ENCODE measurements at places on chromosomes 1 and 21.

DNA sequence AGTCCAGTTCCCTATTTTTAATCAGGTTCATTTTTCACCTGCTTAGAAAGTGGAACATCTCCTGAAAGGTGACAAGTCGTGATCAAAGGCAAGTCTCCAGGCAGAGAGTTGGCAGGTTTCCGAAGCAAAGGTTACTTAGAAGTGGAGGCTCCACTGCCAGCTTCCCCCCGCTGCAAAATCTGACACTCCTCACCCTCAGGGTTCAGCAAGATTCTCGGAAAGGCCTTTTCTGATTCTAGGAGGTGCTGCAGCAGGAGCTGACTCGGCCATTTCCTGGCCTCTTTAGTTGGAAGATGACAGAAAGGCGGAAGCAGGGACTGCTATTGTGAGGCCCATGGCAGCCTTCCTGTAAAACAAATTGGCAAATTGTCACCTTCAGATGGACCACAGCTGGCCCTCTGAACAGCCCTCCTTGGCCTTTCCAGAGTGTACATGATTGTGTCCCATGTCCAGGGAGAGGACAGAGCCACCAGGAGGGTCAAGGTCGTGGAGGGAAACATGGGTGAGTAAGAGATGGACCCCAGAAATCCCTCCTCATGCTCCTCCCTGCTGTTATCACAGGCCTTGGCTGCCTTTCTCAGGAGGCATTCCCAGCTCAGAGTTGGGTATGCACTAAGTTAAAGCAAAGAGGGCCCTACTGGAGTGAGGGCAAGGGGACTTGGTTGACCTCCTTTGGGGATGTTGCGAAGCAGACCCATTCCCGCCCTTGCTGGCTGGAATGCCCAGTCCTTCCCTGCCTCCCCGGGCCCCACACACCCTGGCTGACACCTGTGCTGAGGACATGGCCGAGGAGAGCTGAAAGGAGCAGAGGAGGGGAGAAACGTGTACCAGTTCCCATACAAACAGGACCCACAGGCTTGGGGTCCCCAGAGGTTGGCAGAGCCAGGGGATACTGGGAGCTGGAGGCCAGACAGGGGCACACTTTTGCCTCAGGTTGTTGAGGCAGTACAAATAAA lies 115.5 kb upstream of the IRF2BP2 start:
- DNase-seq = peak; percentile 20

DNA sequence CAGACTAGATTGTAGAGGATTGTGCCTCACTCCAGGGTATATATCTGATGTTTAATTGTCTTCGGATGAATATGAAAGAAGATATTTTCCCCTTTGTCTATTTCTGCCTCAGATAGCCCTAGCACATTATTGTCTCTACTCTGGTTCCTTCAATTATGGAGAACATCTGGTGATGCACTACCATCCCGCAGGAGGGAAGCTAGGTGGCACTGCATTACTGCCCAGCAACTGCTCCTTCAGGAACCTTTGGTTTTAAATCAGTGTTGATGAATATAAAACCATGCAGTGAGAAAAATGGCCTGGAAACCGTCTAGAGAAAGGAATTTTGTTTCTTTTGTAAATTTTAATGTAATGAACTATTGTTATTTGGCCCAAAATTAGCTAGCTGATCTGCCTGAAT lies 68.5 kb downstream of the GPR88 start:
- DNase-seq = no peak

GRCh38 chr1:162139211-162139610 lies 69.7 kb downstream of the NOS1AP start:
- no peak for DNase-seq

DNA sequence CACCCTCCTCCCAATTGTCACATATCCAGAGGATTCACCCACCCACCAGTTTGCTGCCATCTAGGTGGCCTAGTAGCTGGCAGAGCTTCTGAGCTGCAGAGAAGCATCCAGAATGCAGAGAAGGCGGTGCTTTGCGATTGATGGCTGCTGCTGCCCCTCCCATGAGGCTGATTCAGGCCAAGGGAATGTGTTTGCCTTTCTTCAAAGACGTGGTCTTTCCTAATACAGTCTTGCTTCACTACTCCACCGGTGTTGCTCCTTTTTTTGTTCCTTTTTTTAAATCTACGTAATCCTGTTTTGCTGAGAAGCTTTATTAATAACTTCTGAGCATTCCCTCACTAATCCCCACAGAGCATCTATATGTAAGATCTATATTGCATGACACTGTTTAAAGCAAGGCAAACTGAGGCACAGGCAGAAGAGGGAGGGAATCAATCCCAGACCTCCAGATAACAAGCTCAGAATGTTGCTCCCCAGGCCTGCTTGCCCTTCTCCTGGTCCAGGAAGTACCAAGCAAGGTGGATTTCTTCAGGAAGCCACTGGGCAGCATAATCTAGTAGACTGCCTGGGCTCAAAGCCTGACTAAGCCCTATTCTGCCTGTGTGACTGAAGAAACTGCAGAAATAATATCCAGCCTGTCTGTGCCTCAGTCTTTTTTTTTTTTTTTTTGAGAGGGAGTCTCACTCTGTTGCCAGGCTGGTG lies 275.5 kb upstream of the FMN2 start:
- DNase-seq = no peak

GRCh38 chr1:215567491-215568298 lies 591 bp downstream of the KCTD3 start:
- DNase-seq = no peak

DNA sequence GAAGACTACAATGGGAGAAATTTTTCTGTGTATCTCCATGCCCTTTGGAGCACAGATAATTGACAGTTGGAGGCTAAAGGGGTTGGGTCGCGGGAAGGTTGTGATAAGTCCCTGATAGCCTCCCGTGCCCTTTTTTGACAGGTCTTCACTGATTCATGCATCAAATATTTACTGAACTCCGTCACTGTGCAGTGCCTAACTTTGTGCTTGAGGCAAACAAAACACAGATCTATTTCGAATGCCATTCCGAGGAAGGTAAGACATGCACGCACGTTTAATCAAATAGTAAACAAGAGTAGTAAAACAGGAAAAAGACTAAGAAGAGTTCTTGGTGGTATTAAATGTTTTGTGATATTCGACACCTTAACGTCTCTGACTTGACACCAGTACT lies 494 bp upstream of the PIP5K1A start:
- DNase-seq = no peak

DNA sequence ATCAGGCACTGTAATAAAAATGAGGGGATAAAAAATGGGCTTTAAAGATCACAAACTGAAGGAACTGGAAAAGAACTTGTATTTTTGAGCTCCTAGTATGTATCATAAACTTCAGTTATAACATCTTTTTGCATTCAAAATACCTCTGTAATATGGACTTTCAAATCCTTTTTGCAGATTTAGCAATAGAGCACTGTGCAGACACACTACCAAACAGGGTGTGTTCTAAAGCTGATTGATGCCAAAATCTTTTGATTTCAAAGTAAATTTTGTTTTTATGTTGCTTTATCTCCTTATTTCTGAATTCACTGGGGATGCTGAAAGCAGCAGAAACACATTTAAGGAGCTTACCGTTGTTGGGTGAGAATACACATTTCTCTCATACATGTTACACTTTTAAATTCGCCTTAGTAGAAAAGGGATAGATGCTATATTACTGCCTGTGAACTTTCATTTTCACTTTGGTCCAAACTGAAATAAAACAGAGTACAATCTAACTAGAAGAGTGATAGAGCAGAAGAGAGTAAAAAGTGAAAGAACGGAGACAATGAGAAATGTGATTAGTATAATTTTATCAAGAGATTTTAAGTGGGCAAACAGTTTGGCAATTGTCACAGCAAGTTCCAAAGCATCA lies 1126.6 kb downstream of the BRINP3 start:
- no peak for DNase-seq

- no peak for DNase-seq
Observed at GRCh38 chr21:35909456-35910223, 150.7 kb downstream of the SETD4 start.

DNA sequence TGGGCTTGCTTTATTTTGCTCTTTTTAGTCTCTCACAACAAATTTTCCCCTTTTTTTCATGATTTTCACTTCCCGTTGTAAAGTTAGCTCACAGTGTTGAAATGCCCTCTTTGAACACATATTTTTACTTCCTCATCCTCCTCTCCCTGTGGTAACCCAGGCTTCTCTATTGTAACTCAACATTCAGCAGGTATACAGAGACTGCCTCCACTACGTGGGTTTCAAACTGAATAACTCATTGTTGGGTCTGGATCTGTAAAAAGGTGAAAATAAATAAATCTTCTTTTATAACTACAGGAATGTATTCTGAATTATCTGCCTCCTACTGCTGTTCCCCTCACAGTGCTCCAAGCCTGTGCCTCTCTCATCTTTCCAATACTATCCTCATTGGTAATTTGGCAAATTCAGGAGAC lies 166.4 kb downstream of the RUNX1 start:
- no peak for DNase-seq

DNA sequence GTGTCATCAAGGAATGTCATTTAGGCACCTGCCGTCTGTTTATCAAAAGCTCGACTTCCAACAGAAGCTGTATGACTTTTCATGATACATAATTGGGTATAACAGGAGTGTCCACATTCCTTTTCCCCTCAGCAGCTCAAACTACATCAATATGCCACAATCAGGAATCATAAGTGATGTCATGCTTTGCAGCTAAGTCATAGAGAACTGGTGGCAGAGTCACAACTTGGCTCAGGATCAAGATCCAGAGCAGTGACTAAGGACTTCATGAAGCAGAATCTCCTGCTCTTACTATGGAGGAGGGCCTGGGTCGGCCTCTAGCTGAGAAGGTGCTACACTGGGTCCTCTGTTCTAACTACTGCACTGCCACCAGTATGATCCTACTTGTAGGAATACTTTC lies 36.5 kb upstream of the AGBL4 start:
- no peak for DNase-seq

- DNase-seq = no peak
Observed at GRCh38 chr1:240737298-240737697, 125.3 kb upstream of the GREM2 start.

GRCh38 chr1:8165595-8166360 lies 139.7 kb upstream of the ERRFI1 start:
- DNase-seq = no peak

DNA sequence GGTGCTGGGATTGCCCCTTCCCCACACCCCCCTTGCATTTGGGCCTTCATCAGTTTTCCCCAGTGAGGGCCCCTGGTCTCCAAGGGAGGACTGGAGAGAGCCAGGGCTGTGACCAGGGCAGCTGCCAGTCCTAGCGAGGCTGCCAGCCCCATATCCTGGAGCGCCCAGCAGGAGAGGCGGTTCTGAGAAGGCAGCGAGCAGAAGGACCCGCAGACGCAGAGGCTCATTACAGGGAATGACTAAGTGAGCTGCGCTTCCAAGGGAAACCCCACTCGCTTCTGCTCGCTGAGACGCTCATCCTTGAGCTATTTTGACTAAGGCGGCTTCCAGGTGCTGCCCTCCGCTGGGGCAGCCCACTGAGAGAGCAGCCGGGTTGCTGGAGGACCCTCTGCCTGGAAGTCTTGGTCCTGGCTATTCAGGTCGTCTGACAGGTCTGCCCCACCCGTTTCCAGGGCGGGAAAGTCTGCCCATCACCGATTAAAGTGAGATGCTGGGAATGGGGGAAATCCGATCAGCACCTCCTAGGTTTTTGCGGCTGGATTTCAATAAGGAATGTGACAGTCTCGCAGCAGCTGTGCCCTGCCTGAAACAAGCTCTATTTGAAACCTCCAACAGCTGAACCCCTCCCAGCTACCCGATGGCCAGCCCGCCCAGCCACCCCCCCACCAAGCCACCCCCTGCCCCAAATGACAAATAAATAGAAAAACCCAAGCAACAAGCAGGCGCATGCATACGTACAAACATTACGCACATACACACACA lies 2.8 kb downstream of the KCNN3 start:
- no peak for DNase-seq

GRCh38 chr1:92134331-92134730 lies 54.2 kb downstream of the BTBD8 start:
- no peak for DNase-seq

DNA sequence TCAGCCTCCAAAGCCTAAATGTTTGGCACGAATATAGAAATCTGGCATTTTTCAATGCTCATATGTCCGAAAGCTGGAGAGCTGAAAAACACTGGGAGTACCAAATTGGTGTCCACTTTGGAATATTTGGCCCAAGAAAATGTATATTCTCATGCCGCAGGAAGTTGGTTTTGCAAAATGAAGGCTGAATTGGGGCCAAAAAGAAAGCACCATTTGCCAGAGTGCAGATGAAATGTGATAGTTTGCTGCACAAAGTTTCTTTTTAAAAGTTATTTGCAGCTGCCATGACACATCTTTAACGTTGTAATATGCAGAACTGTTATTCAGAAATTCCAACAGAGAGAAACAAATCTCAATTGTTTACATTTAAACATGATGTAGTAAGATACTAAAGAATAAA lies 124.2 kb upstream of the LYPLAL1 start:
- DNase-seq = no peak

DNA sequence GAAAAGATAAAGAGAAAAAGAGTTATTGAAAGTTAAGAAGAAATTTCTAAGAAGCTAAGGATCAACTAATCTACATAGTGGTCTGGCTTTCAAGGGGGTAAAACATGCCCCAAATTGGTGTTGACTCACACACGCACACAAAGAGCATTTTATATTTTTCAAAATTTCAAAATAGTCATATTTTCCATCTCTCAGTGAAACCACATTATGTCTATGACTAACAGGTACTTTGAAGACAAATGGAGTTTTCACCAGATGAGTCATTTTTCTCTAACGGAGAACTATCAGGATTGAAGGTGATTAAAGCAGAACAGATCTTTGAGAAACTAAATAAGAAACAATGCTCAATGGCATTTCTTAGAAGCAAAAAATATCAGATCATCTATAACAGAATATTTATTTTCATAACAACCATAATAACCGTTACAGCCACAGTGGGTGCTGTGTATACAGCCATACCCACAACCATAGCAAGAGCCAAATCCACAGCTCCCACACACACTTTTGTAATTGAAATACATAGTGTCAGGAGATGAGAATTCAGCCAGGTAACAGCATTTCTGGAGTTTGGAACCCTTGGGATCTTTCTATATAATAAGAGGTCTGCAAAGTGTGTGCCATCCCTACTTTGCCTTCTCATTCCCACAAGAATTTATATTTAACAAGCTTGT lies at the start of gene KRTAP21-3:
TSS of gene KRTAP21-3 (minus strand) at position 539 of the 671 bp plus-strand sequence. CDS start at position 521, 18 bp downstream.
- DNase-seq = no peak

DNA sequence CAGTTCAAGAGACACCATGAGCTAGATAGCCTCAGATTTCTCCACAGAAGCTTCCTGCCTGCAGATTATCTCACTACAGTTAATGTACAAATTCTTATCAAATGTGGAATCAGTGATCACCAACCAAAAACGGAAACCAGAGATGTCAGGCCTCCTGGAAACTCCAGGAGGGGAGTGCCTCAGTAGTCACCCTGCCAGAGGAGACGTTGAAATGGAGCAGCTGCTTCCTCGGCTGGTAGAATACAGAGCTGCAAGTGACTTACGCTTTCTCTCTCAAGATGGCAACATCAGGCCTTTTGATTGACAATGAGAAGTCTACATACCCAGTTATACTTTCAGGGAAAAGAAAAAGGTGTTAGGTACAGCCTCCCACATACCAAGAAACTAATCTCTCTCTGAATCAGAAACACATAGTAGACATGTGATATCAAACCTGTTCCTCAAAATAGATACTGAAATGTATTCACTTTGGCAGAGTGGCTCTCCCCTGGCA lies 52.2 kb downstream of the ACP6 start:
- no peak for DNase-seq
